ENCODE measurements at places on chromosomes 7 and 10. TPM values are rescaled to one million over a fixed set of nuclear protein-coding genes. Genes with fewer than 3 reads are reported as not detected.

The APBB1IP gene
- total RNA-seq: 1.4 TPM

The INA gene
- 1.4 TPM for total RNA-seq

The SLC13A1 gene
- not detected for total RNA-seq

The CUBN gene
- total RNA-seq: 0.12 TPM

The C10orf90 gene
- total RNA-seq: 0.12 TPM

The PON1 gene
- not detected for total RNA-seq

The SPDYE3 gene
- not detected for total RNA-seq

The IQCE gene
- 7.5 TPM for total RNA-seq

The PAPSS2 gene
- 10.4 TPM for total RNA-seq

The SPDYE9 gene
- not detected for total RNA-seq

The TMEM270 gene
- not detected for total RNA-seq
